ENCODE measurements at places on chromosomes 5 and 9. TPM values are rescaled to one million over a fixed set of nuclear protein-coding genes. Genes with fewer than 3 reads are reported as not detected.

DNA sequence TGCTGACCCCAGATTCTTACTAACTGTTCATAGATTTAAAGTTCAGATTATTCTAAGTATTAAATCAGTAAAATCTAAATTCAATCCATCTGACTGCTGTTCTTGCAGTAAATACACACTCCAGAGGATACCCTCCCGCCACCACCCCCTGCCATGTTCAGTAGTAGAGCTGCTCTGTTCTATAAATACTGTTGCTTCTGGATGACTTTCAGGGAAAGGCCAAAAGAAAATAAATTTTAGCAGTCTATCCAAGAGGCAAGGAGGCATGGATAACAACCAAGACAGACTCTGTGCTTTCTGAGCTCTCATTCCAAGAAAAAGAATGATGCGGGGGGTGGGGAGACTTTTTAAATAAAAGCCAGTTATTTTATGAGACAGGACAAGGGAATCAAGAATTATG is 115.1 kb downstream of the ADAMTS6 start:
- no peak for DNase-seq

- no peak for DNase-seq
Measured at GRCh38 chr5:113119246-113119924, 142.8 kb downstream of the DCP2 start.

The FOXD4L5 gene
- not detected for total RNA-seq

GRCh38 chr5:32058997-32059396 is 115.1 kb downstream of the GOLPH3 start:
- no peak for DNase-seq

The GLDC gene
- not detected for total RNA-seq

DNA sequence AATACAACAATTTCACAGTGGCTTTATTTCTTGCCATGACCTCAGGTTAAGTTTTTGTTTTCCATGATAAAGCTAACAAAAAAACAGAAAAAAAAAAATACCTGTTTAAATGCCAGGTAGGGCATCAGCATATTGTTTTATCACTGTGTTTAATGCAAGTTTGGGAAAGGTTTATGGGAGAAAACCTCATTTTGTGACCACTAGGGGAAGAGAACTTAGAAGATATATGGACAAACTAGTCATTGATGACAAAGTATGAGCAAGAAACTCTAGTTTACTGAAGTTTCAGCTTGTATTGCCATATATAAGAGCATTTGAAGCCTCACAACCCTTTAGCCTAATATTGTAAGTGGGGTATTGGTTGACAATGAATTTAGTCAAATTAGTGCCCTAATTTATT is 1431.4 kb upstream of the CDH18 start:
- DNase-seq = no peak

GRCh38 chr5:150410524-150411244 is 2.0 kb downstream of the CD74 start:
- no peak for DNase-seq

DNA sequence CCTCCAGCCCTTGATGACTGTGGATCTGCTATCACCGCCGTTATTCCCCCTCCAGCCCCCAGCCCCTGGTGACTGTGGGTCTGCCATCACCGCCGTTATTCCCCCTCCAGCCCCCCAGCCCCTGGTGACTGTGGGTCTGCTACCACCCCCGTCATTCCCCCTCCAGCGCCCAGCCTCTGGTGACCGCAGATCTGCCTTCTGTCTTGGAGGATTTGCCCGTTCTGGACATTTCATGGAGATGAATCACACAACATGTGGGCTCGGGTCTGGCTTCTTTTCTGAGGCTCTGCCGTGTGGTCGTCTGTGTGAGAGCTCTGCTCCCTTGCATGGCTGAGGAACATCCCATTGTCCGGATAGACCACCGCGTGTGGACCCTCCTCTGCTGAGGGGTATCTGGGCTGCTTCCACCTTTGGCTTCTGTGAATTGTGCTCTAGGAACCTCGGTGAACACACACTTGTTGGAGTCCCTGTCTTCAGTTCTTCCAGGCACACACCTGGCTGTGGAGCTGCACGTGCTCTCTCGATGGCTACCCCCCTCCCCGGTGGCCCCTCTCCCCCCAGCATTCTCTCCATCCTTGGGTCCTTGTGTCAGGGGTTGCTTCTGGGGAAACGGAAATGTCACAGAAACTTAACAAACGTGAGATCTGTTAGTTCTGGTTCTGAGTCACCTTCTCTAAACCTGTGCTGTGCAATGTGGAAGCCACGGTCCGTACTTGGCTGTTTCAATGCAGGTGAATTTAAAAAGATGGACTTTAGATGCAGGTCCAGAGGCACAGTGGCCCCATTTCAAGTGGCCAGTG is 105.3 kb upstream of the COL5A1 start:
- DNase-seq = peak; percentile 72

- DNase-seq = no peak
Measured at GRCh38 chr5:180116077-180116999, 44.8 kb upstream of the RNF130 start.

GRCh38 chr5:127096328-127096993 is 23.2 kb upstream of the C5orf63 start:
- no peak for DNase-seq

The PCDHGA10 gene
- 1.2 TPM for total RNA-seq

DNA sequence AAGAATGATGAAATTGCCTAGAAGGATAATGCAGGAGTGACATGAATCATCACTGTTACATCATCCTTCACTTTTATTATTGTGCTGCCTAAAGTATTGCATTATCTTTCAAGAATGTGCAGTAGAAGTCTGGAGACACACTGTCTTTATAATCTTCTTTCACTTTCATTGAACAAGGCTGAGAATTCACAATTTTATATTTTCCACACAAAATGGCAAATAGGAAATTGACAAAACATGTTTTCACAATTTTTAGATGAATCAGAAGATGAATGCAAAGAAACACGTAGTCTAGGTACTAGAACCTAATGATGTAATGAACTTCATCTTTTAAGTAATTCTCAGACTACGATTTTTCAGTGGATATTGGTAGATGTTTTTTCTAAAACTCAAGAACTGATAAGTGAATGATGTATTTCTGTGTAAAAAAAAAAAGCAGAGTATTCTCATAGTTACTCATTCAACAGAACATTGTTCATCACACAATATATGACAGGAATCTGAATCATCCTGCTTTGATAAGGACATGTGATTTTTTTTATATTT is 131.5 kb upstream of the GRHPR start:
- no peak for DNase-seq

GRCh38 chr5:124301850-124302249 is 444.6 kb downstream of the ZNF608 start:
- no peak for DNase-seq

- DNase-seq = no peak
Measured at GRCh38 chr5:43034591-43034968, 5.5 kb downstream of the ANXA2R start.

GRCh38 chr5:119383008-119383407 is 27.2 kb downstream of the TNFAIP8 start:
- no peak for DNase-seq

DNA sequence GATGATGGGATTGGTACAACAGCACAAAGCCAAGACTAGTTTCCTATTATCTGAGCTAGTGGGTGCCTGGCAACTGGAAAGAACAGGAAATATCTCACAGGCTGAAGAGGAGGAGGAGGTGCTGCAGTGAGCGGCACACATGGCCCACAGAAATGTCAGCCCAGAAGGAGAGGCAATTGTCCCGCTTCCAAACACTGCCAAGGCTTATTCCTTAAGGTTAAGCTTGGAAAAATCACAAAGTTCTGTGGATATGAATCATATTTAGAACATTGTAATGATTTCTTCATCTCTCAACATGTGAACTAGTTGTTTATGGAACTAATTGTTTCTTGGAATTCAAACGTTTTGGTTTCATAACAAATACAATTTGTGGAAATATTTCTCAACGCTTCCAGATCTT is 1019.5 kb upstream of the SEMA6A start:
- no peak for DNase-seq

- DNase-seq = no peak
Measured at GRCh38 chr5:139212486-139212885, 14.3 kb upstream of the SIL1 start.

The ERCC6L2 gene
- 34.0 TPM for total RNA-seq

GRCh38 chr9:127417131-127418036 is 6.8 kb upstream of the ZNF79 start:
- DNase-seq = no peak

GRCh38 chr5:13990896-13991295 is 46.4 kb upstream of the DNAH5 start:
- no peak for DNase-seq

DNA sequence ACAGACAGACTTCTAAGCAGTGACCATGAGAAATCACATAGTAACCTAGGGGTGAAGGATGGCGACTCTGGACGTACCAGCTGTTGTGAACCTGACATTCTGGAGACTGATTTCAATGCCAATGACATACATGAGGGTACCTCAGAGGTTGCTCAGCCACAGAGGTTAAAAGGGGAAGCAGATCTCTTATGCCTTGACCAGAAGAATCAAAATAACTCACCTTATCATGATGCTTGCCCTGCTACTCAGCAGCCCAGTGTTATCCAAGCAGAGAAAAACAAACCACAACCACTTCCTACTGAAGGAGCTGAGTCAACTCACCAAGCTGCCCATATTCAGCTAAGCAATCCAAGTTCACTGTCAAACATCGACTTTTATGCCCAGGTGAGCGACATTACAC is 38.0 kb upstream of the CCDC152 start:
- DNase-seq = no peak

- no peak for DNase-seq
Measured at GRCh38 chr5:135015942-135016341, 18.1 kb downstream of the PITX1 start.

DNA sequence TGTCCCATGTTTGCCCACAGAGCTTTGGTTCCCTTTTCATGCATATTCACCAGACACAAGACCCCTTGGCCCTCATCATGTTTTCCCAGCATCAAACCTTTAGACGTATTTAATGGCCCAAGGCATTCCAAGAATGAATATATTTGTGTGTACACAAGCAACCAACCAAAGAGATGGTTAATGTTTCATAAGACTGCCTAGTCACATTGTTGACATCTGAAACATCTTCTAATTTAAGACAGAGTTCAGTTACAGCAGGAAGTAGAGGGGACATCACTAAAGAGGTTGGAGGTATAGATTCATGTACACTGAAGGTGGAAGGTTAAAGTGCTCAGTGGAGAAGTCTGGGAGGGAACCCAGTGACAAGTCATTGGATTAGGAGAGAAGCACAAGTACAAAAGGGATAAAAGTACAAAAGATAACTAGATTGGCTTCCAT is 49.1 kb downstream of the SUSD1 start:
- no peak for DNase-seq

The SLC27A4 gene
- total RNA-seq = 23.3 TPM

DNA sequence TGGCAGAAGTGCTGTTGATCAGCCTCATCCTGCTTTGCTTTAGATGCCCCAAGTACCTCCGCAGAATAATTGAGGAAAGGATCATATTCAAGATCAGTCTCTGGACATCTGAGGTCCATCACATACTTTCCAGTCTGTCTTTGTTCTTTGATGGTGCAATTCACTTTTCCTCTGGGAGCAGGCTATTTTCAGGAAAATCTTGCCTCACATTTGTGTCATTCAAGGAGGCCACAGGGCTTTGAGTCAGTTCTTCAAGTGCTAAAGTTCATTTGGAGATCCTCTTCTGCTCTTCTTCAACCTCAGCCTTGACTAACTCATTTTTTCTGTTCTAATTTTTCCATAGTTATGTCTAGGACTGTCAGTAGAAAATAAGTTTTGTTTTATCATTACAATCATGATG is 18.6 kb downstream of the EQTN start:
- no peak for DNase-seq

The GFI1B gene
- 0.05 TPM for total RNA-seq

DNA sequence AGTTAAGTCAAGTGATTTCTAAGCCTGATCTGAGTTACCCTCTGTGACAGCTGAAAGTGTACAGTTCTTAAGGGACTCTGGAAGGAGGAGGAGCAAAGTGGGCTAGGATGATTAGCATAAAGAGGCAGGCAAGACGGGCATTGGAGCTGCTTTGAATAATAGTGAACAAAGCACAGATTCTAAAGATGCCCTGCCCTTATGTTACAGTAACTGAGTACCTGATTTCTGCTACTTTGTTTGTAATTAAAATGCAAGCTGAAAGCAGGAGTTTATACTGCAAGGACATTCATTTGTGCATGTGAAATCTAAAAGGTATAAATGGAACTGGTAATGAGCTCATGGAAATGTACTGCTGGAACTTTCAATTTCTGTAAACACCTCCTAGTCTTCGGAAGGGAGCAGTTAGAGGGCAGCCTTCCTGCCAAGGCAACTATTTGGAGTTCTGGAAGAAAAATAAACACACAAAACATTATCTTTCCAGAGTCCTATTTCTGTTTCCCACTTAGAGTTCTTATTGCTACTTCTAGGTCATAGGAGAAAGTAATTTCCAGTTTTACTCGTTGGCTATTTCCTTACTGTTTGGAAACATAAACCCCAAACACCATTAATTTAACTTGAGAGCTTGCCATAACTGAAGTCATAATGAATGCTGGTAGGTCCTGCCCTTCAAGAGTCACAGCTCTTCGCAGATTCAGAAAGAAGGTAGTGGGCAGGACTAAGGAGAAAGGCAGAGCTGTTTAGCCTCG is at the start of gene RANBP3L:
TSS of gene RANBP3L (minus strand) at position 45 of the 746 bp plus-strand sequence. CDS start 486 bp downstream, outside the sequence.
- peak; percentile 55 for DNase-seq

DNA sequence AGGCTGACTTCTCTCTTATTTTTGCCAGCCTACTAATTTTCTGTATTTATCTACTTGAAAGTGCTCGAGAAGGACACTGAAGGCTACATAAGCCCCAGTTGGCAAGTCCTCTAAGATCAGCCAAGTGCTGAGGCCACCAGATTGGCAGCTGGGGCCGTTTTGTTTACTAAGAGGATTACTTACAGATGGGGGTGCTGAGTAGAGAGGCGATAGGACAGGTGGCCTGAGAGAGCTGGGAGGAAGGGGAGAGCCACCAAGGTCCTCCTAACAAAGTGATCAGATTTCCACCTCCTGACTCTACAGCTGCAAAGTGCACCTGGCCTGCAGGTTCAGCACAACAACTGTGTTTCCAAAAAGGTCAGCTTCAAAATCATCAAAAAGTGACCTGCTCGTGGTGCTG is 32.9 kb downstream of the FRMD3 start:
- DNase-seq = no peak

DNA sequence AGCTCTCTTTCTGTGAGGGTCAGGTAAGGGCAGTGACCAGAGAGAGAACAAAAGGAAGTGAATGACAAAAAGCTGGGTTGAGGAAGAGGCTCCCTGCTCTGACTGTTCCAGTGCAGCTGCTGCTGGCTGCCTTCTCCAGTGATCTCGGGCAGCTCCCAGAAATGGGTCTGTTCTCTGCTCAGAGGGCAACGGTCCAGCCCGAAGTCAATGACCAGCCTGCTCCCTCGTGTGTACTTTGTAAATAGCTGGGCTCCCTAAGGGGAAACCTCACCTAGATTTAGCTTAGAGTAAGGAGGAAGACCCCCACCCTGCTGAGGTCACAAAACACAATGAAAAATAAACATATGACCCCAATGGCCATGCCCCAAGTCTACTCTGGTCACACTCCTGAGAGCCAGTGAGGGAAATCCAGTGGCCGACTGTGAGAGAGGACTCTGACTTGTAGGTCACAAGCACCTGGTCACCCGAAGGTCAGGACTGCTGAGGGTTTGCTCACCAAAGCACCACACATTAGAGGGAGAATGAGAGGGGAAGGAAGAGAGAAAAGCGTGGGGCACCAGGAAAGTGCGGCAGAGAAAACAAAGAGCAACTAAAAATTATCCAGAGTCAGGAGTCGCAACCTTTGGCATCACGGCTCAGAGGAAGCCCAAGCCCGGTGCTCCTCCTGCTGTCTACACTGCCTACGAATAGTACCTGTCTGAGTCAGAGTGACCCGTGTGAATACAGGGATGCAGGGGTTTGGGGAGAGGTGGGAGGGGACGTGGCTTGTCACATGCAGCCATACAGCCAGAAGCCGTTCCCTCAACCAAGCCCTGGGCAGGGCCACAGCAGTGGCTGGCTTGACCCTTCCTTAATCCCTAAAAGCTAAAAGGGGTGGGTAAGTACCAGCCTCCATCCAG is 19.8 kb downstream of the NIPAL4 start:
- no peak for DNase-seq
